Cortex of kidney (tissue), 1 donor: ENCODE measurements at places on chromosomes 5 and 9.

- DNase-seq: no peak
Observed at GRCh38 chr9:13552606-13553215, 273.2 kb upstream of the MPDZ start.

- no peak for DNase-seq
Observed at GRCh38 chr5:179416114-179416822, 71.0 kb upstream of the ADAMTS2 start.

- no peak for DNase-seq
Observed at GRCh38 chr9:131980267-131981016, 99.2 kb downstream of the MED27 start.

GRCh38 chr5:80592761-80593160 lies 22.7 kb upstream of the ANKRD34B start:
- DNase-seq: no peak

- DNase-seq: no peak
Observed at GRCh38 chr5:155807884-155808576, 518.9 kb upstream of the SGCD start.

DNA sequence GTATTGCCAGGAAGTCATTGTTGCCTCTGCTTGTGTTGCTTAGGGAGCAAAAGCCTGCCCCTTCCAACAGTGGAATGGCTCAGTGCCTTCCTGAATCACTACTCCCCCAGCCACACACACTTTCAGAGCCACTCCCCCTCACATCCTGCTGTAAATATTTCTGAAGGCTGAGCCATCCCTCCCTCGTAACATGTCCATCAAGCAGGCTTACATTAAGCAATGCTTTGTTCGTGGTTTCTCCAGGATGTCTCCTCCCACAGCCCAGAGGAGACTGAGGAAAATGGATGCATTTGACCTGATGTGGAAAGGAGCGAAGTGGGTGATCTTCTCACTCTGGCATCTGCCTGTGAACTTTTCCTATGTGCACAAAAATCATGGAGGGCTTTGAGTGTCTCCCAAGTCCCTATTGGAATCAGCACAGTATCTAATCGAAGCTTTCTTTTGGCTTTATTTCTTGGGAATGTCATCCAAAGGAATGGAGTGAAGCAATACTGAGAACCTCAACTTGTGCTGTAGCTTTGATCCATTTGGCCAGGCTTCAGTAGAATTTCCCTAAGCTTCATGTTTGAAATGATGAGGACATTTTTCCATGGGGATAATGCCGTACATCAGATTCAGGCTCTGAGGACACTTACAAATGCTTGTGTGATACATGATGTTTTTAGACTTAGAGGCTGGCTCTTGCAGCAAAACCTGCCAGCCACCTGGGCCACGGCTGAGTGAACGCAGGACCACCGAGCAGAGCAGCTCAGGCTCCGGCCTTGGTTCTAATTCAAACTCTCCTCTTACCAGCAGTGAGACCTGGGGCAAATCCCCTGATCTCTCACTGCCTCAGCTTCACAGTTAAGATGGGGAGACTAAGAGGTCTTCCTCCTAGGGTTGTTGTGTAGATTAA lies 389.1 kb downstream of the ENC1 start:
- no peak for DNase-seq

- no peak for DNase-seq
Observed at GRCh38 chr5:156273325-156273724, 53.6 kb upstream of the SGCD start.
